ENCODE measurements at places on chromosomes 6 and 20. TPM values are rescaled to one million over a fixed set of nuclear protein-coding genes. Genes with fewer than 3 reads are reported as not detected.

SRF gene
- 50.5 TPM for total RNA-seq

DNA sequence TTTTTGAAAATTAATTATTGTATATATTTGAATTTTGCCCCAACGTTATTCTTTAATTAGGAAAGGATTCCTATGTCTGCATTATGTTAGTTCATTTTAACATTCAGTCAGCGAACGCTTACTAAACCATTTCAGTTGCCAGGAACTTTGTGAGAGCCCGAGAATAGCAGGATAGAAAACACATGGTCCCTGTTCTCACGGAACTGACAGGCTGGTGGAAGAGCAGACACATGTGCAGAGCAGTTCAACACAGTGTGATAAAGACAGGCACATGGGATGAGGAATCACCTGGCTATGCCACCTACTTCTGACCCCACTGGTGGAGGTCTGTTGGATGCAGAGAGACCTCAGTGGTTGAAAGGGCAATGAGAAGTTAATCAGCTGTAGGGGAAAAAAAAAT lies 367.2 kb downstream of the EPM2A start:
- DNase-seq = no peak

DNA sequence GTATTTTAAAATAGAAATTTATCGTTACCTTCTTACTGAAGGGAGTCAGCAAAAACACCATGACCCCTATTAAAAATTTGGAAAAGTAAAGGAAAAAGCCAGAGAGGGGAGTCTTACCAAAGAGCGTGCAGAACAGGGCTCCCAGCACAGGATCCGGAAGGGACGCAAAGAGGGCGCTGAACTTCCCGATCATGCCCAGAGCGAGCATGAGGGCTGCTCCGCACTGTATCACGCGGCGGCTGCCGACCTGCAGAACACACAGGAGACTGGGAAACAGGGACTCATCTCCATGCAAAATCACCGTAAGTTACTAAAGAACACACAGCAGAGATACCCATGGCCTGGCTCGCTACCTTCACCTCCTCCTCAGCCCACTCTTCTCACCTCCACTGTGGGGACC lies 138.6 kb downstream of the SLC23A2 start:
- DNase-seq = no peak

GRCh38 chr6:51569594-51569993 lies 517.8 kb downstream of the PKHD1 start:
- DNase-seq = no peak
